Common myeloid progenitor, CD34-positive (primary cell): ENCODE measurements at places on chromosomes 3 and 15.

DNA sequence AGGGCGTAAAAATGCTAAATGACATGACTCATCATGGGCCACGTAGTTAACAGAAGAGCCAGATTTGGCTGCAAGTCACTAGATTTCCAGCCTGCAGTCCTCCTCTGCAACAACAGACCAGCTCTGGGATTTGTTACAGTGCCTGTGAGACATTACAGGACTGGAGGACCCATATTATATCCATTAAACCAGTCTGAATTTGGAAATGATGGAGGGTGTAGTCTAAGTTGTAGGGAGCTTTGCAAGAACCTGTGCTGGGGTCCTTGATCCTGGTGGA lies 10.8 kb downstream of the ZNF774 start:
- DNase-seq, result no peak
- no peaks in the 10 kb centered on the region for H3K36me3 ChIP-seq
- H3K27ac ChIP-seq, result no peak overlapping the region
- H3K4me3 ChIP-seq, result no peak overlapping the region
- H3K4me1 ChIP-seq, result peaks cover 27% of the 10 kb centered on the region
- H3K27me3 ChIP-seq, result peaks cover 2% of the 10 kb centered on the region

GRCh38 chr3:63095-63765 lies 133.3 kb upstream of the CHL1 start:
- H3K36me3 ChIP-seq, result no peaks in the 10 kb centered on the region
- no peaks in the 10 kb centered on the region for H3K27me3 ChIP-seq
- no peak for DNase-seq
- H3K27ac ChIP-seq, result no peak overlapping the region
- H3K4me3 ChIP-seq, result no peak overlapping the region

DNA sequence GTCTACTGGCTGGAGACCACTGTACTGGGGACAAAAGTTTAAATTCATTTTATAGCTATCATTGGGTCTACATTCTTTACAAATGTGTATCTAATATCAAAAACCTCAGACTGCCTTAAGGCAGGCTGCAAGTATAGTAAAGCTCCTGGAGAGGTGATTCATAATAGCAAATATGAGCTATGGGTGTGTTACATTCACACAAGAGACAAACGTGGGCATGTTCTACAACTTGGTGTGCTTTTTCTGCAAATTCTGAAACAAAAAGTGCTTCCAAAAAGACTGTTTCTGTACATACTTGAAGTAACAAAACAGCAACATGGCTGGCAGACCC lies 1101.4 kb downstream of the ROBO1 start:
- no peak overlapping the region for H3K4me3 ChIP-seq
- no peaks in the 10 kb centered on the region for H3K27me3 ChIP-seq
- H3K36me3 ChIP-seq, result no peaks in the 10 kb centered on the region
- no peak overlapping the region for H3K27ac ChIP-seq
- DNase-seq, result no peak
- no peaks in the 10 kb centered on the region for H3K4me1 ChIP-seq

DNA sequence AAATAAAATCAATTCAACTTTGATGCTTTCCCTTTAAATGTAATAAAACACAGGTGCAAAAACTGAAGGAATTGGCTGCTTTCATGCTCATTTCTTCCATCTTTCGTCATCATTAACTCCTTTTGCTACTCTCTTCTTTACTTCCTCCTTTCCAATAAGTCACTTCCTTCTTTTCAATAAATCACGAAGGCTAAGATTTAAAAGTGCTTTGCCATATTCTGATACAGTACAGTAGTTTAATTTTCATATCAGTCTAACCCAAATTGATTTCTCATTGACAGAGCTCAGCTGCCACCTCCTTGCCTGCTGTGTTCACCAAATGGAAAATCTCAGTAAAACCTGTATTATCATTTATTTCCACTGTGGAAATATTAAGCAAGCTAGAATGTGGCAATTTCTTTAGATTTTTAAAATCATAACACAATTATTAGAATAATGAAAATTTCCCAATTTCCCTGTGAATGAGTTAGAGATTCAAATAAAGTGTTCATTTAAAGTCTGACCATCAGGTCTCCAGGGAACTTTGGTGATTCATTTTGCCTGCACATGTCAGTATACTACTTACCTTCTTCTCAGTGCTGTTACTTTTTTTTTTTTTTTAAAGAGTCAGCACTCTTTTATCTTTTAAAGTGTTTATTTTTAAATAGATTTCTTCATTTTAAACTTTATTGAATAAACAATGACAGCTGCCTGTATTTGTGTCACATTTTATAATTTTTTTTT lies 41.6 kb downstream of the NANOGP8 start:
- no peaks in the 10 kb centered on the region for H3K4me1 ChIP-seq
- DNase-seq, result peak; percentile 5
- no peaks in the 10 kb centered on the region for H3K27me3 ChIP-seq
- H3K27ac ChIP-seq, result no peak overlapping the region
- H3K36me3 ChIP-seq, result no peaks in the 10 kb centered on the region
- H3K4me3 ChIP-seq, result no peak overlapping the region

DNA sequence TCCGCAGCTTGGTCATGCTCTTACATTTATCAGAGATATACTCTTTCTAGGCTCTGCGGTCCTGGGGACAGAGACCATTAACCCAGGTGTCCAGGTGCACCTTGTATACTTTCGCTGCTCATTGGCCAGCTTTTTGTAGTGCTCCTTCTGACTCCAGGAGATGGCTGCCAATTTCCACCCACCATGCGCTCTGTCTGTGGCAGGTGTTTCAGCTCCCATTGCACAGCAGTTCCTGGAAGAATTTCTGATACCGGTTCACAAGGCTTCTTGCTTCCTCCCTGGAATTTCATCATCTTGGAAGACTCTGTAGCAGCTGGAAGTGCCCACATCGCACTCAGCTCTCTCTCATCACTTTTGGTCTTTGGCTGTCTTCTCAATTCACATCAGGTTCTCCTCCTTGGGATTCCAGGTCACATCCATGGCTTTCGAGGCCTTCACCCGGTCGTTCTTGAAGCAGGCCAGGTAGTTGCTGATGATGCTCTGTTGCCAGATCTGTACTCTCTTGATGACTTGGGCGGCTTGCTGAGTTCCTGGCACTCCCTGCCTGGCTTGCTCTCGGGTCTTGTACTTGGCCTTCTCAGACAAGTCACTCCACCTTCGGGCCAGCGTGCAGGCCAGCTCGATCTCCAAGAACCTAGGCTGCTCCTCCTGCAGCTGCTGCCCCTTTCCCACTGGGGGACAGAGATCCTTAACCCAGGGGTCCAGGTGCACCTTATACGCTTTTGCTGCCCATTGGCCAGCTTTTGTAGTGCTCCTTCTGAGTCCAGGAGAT lies 41.1 kb upstream of the ARL8B start:
- no peak overlapping the region for H3K27ac ChIP-seq
- H3K36me3 ChIP-seq, result no peaks in the 10 kb centered on the region

DNA sequence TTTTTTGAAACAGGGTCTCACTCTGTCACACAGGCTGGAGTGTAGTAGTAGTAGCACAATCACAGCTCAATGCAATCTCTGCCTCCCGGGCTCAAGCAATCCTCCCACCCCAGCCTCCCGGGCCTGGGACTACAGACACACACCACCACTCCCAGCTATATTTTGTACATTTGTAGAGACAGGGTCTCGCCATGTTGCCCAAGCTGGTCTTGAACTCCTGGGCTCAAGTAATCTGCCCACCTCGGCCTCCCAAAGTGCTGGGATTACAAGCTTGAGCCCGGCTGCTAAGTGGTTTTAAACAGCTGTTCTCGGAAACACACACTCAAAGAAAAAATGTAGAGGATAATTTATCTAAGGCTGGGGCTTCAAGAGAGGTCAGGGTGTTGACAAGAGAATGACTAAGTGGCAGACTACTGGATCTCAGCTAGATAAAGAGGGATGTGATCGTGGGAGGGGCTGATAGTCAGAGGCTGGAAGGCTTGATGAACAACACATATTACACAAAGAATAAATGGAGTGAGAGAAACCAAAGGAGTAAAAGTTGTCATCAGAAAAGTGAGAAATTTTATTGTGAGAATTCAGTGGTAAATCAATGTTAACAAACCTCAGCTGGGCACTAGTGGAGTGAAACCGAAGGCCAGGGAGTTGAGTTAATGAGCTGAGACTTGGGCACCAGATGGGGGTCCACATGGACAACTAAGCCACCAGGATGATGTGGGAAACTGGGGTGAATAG lies 6.7 kb downstream of the CCR5AS start:
- no peak overlapping the region for H3K27ac ChIP-seq
- no peaks in the 10 kb centered on the region for H3K36me3 ChIP-seq
- H3K4me3 ChIP-seq, result no peak overlapping the region
- DNase-seq, result no peak

DNA sequence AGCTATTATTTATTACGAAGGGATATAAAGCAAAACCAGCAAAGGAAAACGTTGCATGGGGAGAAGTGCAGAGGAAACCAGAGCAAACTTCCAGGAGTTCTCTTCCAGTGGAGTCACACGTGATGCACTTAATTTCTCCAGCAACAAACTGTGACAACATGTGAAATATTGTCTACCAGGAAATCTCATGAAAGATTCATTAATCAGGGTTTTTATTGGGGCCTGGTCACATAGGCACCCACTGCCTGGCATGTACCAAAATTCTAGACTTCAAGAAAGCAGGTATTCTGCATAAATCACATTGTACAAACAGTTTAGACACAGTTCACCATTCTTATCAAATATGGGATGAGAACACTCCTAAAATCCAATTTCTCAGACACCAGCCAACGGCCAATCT lies 5.4 kb upstream of the TFG start:
- no peak overlapping the region for H3K27ac ChIP-seq
- no peaks in the 10 kb centered on the region for H3K27me3 ChIP-seq
- no peaks in the 10 kb centered on the region for H3K36me3 ChIP-seq
- no peak for DNase-seq
- no peak overlapping the region for H3K4me3 ChIP-seq

DNA sequence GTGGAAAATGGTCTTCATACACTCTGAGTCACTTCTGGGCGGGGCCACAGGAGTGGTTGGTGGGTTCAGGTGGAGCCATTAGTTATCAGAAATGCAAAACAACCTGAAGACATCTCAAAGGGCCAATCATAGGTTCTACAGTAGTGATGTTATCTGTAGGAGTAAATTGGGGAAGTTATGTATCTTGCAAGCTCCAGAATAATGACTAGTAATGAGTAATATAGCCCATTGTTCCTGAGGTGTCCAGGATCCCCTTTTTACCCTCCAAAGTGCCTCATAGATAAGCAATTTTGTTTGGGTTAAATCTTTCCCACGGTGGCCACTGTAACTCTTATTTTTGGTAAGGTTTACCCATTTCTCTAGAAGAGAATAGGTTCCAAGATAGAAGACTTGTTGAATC lies 91.7 kb downstream of the PIK3R4 start:
- peaks cover 3% of the 10 kb centered on the region for H3K36me3 ChIP-seq
- no peak overlapping the region for H3K4me3 ChIP-seq
- no peaks in the 10 kb centered on the region for H3K4me1 ChIP-seq
- peak; percentile 19 for DNase-seq

- no peaks in the 10 kb centered on the region for H3K4me1 ChIP-seq
- DNase-seq, result no peak
- no peak overlapping the region for H3K4me3 ChIP-seq
- no peak overlapping the region for H3K27ac ChIP-seq
- H3K27me3 ChIP-seq, result no peaks in the 10 kb centered on the region
Measured at GRCh38 chr15:68410466-68411342, 21.3 kb downstream of the ITGA11 start.

GRCh38 chr3:68135067-68135466 lies 480.7 kb upstream of the SUCLG2 start:
- DNase-seq, result no peak
- no peaks in the 10 kb centered on the region for H3K36me3 ChIP-seq
- no peaks in the 10 kb centered on the region for H3K27me3 ChIP-seq
- no peak overlapping the region for H3K4me3 ChIP-seq
- H3K4me1 ChIP-seq, result no peaks in the 10 kb centered on the region

GRCh38 chr15:66188464-66188863 lies 65.1 kb downstream of the MEGF11 start:
- no peak overlapping the region for H3K27ac ChIP-seq
- no peaks in the 10 kb centered on the region for H3K4me1 ChIP-seq
- peaks cover 21% of the 10 kb centered on the region for H3K27me3 ChIP-seq
- no peak for DNase-seq
- no peak overlapping the region for H3K4me3 ChIP-seq
- H3K36me3 ChIP-seq, result no peaks in the 10 kb centered on the region

- peak overlapping the region; percentile 97 for H3K27ac ChIP-seq
- H3K36me3 ChIP-seq, result peaks cover 6% of the 10 kb centered on the region
- H3K4me1 ChIP-seq, result peaks cover 21% of the 10 kb centered on the region
- no peak for DNase-seq
- H3K27me3 ChIP-seq, result no peaks in the 10 kb centered on the region
- H3K4me3 ChIP-seq, result peak overlapping the region; percentile 95
Measured at GRCh38 chr15:25439369-25439836, 579 bp upstream of the UBE3A start.

DNA sequence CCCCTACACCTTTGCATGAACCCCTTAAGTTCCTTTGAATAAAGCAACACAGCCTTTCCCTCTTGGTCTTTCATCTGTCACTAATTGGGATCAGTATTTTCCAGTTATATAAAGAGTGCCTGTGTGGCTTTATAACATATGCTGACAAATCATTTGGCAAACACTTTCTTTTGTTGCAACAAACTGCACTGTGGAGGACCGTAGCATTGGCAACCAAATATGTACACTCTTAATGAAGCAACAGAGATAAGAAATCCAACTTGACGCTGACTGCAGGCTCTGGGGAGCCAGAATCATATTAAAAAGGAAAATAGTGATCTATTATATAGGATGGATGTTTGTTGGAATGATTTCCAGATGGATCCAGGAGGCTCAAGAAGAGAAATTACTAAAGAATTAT lies 120.1 kb upstream of the PRICKLE2 start:
- no peak overlapping the region for H3K27ac ChIP-seq
- H3K36me3 ChIP-seq, result no peaks in the 10 kb centered on the region
- no peak for DNase-seq
- no peak overlapping the region for H3K4me3 ChIP-seq
- H3K27me3 ChIP-seq, result no peaks in the 10 kb centered on the region

DNA sequence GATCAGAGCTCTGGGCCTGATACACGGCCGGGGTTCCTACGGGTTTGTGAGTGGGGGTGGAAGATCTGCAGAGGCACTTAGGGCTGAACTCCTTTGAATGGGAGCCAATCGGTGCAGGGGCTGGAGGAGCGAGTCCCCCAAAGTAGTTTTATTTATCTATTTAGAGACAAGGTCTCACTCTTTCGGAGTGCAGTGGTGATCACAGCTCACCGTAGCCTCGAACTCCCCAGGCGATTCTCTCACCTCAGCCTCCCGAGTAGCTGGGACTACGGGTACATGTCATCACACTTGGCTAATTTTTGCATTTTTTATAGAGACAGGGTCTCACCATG lies 1.6 kb upstream of the CELSR3 start:
- peaks cover 30% of the 10 kb centered on the region for H3K4me1 ChIP-seq
- no peaks in the 10 kb centered on the region for H3K36me3 ChIP-seq
- H3K4me3 ChIP-seq, result no peak overlapping the region
- DNase-seq, result no peak
- no peak overlapping the region for H3K27ac ChIP-seq
- peaks cover 39% of the 10 kb centered on the region for H3K27me3 ChIP-seq

DNA sequence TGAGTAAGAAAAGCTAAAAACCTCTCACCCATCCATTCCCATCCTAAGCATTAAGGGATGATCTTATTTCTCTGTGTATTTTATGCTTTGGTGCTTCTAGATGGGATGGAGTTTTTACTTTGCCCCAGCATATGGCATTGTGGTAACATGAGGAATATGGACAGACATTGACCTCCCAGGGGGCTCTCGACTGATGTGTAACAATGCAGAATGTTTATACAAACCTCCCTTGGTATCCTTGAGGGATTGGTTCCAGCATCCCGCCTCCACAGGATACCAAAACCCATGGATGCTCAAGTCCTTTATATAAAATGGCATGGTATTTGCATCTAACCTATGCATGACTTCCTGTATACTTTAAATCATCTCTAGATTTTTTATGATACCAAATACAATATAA lies 21.6 kb downstream of the PDIA5 start:
- H3K36me3 ChIP-seq, result peaks cover 2% of the 10 kb centered on the region
- H3K4me3 ChIP-seq, result no peak overlapping the region
- DNase-seq, result no peak
- H3K27ac ChIP-seq, result no peak overlapping the region
